ENCODE measurements at places on chromosomes 6 and 20. TPM values are rescaled to one million over a fixed set of nuclear protein-coding genes. Genes with fewer than 3 reads are reported as not detected.

DNA sequence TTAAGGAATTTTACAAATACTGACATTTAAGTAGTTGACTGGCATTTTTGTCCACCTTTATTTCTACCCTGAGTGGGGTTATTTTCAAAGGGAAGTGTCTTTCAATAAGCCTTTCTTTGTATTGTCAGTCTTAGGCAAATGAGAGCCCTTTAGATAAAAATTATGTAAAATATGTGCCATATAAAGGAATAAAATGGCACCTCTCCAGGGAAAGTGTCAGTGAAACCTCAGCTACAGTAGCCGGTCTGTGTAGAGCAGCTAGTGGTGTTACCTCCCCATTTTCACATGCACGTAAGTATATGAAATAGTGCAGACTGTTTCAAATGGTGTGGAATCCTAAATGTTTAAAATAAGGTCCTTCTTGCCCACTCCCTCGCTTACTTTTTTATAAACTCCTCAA is 5.0 kb downstream of the FAM217B start:
- no peak for DNase-seq

- no peak for DNase-seq
Observed at GRCh38 chr6:143535189-143535614, 23.7 kb upstream of the FUCA2 start.

- DNase-seq: no peak
Observed at GRCh38 chr20:51602131-51602530, 59.6 kb upstream of the NFATC2 start.

DNA sequence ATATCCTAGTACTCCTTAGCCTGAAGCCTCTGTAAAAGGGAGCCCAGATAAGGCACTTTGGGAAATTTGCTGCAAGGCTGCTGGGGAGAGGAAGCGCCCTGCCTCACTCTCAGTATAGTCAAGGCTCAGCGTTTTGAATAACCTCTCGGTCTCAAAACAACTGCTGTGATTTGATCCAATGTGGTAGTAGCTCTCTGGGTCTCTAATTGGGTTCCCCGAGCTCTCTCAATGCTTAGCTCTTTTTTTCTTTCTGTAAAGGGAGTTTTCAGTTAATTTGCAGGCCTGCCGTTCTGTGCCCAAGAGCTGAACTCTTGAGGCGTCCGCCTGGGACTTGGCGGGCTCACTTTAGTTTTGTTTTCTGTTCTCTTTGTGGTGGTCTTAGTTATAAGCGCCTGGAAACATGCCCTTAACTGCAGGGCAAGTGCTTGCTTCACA is 41.2 kb downstream of the ZHX3 start:
- no peak for DNase-seq

The GDAP1L1 gene
- polyA plus RNA-seq: 0.32 TPM

Measured in left renal pelvis (tissue), 4 donors.